T-helper 22 cell (primary cell): ENCODE measurements at places on chromosomes 12 and 14.

DNA sequence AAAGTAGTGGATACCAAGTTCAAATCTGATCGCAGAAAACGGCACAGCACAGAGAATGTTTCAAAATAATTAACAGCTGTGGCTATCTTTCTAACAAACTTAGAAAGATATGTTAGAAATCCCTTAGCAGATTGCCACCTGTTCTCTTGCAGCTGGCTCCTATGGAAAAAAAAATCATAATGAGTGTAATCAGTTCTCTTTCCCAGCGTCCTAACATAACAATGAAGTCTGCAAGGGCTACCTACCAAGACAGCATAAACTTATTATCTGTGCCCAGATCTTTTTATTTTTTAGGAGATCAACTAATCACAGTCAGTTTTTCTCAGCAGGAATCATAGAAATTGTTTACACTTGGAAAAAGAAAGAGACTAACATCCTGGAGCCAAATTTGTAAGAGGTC, 358.6 kb upstream of the FOXG1 start:
- DNase-seq = no peak

GRCh38 chr12:62903151-62903550, 31.8 kb downstream of the PPM1H start:
- no peak for DNase-seq

GRCh38 chr12:21678959-21679358, 21.3 kb upstream of the LDHB start:
- DNase-seq = no peak

- DNase-seq = no peak
These were observed 97.5 kb downstream of the LGR5 start for GRCh38 chr12:71536939-71537622.

DNA sequence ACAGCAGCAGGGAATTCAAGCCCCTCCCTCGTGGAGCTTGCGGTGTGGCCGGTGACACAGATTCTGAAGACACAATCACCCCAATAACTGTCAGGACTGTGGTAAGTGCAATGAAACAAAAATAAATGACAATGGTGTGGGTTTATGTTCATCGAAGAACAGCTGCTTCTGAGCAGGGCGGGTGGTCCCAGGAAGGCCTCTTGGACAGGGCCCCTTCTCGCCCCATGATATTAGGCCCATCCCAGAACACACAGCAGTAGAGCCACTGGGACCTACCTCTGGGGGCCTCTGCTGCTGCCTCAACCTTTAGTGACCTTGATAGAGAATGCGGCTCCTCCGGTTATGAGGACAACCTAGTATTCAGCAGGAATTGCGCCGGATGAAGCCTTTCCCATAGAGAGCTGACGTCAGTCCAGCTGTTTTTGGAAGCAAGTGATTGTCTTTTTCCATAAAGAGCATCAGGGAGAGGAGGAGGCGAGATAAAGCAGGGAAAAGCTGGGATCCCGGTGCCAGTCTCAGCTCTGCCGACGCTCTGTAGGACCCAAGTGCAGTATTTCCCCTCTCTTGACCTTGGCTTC, 84.1 kb upstream of the BCL11B start:
- DNase-seq = no peak

DNA sequence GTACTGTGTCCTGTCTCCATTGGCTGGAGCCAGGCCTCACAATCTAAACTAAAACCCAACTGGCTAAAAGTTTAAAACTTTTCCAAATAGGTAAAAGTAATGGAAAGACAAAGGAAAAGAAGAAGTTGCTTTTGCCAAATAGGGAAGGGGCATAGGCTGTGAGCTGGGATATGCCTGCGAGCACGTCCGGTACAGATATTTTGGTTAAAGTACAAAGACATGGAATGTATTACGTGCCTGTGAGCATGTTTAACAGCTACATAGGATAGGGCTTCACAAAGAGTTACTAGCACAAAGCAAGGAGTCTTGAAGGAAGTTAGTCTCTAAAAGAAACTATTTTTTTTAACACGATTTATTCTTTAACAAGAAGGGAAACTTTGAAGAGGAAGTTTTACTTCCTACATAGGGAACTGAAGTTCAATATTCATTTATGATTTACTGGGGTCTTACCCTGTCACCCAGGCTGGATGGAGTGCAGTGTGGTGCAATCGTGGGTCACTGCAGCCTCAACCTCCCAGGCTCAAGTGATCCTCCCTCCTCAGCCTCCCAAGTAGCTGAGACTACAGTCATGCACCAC, 41.9 kb upstream of the INF2 start:
- no peak for DNase-seq

DNA sequence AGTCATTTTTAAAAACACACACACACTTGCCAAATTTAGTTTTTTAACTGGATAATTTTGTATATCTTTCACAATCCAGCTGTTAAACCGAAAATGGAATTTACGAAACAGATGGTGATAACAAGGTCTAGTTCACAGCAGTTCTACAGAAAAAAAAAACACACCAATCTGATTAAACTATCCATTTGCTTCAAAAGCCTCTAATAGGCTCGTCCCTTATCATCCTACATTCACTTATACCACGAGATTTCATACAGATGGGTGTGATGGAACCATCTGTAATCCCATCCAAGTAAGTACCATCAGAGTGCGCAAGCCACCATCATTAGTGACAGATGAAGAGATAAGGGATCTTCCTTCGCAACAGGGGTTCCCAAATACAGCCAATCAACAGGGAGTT, 20.1 kb downstream of the GCH1 start:
- no peak for DNase-seq

DNA sequence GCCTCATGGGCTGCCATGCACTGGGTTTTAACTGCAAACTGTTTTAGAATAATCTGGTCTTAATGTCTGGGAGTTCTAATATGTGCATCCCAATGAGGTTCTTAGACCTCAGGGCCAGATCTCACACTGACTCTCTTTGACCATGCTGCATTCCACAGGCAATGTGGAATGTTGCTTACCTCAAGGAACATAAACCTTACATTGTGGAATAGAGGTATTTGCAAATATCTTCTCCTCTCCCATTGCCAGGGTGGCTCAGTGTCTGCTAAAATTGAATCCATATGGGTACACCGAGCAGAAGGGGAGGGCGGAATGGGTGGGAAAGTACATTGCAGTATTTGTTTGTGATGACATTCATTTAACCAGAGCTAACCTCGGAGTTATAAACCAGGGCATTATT, 78.6 kb downstream of the CHST11 start:
- DNase-seq = no peak

DNA sequence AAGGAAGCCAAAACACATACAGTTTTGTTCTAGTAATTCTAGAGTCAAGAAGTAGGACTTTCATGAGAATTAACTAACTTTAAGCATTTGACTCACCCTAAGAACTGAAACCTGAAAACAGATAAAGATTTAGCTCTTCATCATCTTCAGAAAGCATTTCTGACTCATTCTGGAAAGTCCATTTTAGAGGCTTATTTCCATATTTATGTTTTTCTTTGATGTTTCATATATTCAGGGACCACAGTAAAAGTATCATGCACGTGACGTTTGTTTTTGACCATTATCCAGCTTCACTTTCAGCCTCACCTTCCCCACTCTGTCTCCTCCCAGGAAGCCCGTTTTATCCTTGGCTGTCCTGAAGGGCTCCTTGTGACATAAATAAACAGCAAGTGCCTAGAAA, 79.2 kb downstream of the MDGA2 start:
- DNase-seq = no peak

- no peak for DNase-seq
These were observed 163.5 kb downstream of the TPH2 start for GRCh38 chr12:72102150-72102549.

DNA sequence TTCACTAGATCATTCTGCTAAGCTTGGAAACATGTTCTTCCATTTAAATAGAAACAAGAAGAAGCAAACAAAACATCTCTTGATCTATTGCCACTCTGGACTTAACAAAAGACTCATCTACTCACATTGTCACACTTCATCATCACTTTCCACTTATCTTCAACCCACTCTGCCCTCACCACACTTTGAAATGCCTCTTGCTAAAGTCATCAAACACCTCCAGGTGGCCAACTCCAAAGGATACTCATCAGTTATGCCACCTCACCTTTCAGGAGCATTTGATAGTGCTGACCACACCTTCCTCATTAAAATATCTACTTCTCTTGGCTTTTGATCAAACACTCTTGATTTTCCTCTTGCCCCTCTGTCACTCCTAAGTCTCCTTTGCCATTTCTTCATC, 7.2 kb downstream of the EFCAB11 start:
- DNase-seq = no peak

- DNase-seq = no peak
These were observed 606.9 kb downstream of the FSCB start for GRCh38 chr14:43900173-43900655.

- no peak for DNase-seq
These were observed 13.4 kb downstream of the RAB15 start for GRCh38 chr14:64958743-64959142.

GRCh38 chr12:18375131-18375530, 113.8 kb downstream of the PIK3C2G start:
- no peak for DNase-seq

- no peak for DNase-seq
These were observed 221.8 kb downstream of the MSRB3 start for GRCh38 chr12:65500091-65500900.

DNA sequence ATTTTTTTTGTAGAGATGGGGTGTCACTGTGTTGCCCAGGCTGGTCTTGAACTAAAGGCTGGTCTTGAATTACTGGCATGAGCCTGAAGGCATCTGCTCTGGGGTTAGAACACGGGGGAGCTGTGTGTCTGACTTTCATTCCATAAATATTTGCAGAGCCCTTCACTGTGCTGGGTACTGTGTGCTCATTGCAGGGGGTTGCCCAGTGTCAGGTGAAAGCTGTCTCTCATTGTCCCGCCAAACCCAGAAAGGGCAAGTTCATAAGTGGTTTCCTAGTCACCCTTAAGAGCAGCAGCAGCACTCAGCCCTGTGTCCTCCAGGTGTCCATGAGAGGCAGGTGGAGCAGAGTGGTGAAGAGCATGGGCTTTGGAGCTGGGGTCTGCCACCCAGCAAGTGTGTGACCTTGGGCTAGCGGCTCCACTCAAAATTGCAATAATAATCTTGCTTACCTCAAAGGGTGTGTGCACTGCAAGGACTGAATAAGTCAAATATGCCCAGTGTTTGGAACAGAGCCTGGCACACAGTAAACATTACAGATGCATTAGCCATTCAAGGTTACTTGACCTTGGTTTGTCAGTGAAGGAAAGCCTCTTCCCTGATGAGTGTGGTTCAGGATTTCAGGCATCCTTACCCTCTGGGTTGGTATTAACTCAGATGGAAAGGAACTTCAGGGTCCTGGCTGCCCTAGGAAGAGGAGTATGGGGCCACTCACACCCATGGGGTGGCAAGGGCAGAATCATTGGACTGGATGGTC, 4.4 kb upstream of the SMIM41 start:
- no peak for DNase-seq

- DNase-seq = no peak
These were observed 19.5 kb downstream of the GPR68 start for GRCh38 chr14:91225025-91225424.

- DNase-seq = no peak
These were observed 361.1 kb upstream of the CLEC14A start for GRCh38 chr14:38616959-38617358.

DNA sequence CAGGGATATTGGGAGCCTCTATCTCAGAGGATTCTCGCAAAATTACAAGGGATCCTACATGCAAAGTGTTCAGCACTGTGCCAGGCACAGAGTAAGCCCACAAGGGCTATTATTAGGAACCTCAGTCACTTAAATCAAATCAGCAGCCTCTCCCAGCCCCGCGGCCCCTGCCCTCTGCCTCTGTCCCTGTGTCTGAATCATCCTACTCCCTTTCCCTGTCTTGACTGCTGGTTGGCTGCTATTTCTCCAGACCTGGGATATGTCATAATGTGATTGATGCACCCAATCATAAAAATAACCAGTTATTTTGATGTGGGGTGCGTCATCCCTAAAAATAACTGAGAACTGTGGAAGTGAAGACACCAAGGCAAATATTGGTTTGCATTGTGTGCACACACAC, 176.3 kb downstream of the KSR2 start:
- DNase-seq = no peak

GRCh38 chr14:24418492-24418873, 11.0 kb downstream of the CBLN3 start:
- DNase-seq = no peak

GRCh38 chr12:27652174-27652763, 44.0 kb upstream of the REP15 start:
- DNase-seq = no peak

GRCh38 chr12:116164250-116165035, 113.0 kb downstream of the MED13L start:
- DNase-seq = no peak

DNA sequence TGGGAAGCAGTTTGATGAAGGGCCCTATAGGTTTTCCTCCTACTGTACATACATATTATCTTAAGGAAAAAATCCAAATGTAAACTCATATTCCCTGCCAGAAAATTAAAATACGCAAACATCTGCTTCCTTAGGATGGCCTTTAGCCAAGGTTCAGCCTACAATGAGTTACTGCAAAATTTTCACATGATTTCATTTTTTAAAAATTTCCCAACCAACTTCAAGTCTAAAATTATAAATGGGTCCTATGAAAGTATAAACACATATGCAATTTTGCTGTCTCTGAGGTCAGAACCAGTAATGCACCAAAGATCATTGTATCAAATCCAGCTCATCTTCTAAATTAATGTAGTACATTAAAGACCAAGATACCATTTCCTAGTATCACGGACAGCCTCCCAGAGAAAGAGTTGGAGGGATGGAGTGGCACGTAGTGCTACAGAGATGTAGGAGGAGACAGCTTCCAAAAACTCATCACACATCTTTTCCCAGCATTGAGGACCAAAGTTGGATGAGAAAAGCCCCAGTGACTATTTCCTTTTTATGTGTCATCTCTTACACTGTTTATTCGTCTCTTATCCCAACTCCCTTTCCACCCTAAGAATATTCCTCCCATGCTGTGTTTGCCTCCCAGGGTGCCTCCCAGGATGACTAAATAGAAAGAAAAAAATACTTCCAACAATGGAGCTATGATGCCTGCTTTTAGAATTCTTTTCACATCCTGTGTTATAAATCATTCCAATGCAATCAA, 92.3 kb upstream of the SLCO1C1 start:
- no peak for DNase-seq

DNA sequence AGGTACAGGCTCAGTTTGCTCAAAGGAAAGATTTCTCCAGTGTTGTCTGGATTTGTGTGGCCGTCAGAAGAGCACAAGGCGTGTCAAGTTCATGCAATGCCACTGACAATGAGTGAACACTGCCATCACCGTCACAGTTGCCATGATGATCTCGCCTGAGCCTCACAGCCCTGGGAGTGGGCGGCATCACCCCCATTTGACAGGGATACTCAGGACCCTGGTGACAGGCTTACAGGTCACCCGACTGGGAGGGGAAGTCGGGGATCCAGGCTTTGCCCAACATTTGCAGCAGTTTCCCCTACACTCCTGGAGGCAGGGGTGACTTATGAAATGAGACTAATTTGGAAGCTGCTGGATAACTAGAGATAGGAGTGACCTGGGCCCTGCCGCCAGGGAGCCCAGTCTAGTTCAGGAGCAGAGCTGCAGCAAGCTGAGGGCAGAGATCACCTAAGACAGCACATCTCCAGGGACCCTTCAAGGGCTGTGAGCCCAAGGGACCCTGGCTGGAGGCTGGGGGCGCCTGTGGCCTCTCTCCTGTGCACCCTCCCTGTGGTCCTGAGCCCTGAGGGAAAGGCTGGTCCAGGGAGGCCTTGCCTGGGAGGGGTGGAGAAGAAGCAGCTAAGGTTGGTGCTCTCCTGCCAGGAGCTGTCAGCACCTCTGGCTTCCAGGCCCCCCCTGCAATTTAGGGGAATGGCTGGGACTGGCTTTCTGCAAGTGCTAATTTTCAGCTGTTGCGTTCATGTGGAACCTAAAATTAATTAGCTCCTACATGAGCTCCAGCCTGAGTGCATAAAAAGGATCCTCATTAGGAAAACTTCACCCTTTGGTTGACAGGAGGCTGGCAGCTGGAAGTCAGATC, 32.4 kb upstream of the BEGAIN start:
- no peak for DNase-seq
